ENCODE measurements at places on chromosomes 3 and 15.
A peak's percentile ranks its signal among the peaks of the same experiment; 100 is the strongest.

GRCh38 chr15:65666257-65666656 is 44.5 kb downstream of the SLC24A1 start:
- DNase-seq, result peak; percentile 66

DNA sequence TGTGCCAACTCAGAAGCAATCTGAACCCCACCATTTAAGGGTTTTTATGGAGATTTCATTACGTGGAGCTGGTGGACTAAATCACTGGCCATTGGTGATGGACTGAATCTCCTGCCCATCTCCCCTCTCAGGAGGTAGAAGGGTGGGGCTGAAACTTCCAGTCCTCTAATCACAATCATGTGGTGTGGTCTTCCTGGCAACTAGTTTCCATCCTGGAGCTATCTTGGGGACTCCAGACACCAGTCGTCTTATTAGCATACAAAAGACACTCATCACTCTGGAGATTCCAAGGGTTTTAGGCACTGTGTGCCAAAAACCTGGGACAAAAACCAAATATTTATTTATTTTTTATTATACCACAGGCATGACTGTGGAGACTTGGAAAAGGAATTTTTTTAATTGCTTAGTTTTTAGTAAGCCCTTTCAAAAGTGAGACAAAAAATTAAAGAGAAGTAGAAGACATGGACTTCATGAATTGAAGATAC is 203.6 kb downstream of the WNT5A start:
- no peak for DNase-seq

DNA sequence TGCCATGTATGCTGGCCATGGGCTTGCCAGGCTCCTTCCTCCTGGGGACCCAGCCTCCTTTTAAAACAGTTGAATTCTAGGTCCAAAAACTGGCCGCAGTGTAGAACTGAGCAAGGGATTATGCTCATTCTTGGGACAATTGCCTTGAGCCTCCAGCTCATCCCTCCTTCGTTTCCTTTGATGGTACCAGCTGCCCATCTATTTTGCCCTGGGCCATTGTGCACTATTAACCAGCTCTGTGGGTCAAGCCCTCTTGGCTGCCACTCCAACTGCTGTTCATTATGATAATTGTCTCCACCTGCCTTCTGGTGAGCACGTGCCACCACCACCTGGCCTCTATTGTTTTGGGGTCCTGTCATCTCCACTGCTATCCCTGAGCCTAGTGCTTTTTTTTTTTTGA is 75.8 kb upstream of the SYN2 start:
- no peak for DNase-seq

DNA sequence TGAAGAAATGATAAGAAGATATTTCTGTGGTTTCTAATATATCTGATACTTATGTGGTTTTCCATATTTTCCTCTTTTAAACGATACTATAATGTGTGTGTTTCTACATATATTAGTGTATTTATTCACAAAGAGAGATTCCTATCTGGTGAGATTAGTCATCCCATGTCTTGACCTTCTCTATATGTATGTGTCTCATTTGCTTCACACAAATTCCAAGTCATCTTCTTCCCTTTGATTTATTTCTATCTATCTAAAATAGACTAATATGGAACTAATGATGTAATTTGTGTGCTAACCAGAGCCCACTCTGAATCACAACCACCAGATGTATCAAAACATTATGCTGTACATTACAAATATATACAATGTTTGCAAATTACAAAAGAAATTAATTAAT is 154.7 kb upstream of the KCNMB2 start:
- DNase-seq, result no peak

GRCh38 chr3:130839813-130840212 is 54.1 kb upstream of the ATP2C1 start:
- DNase-seq, result no peak

- DNase-seq, result no peak
Observed at GRCh38 chr3:39106281-39106811, 1.1 kb downstream of the GORASP1 start.

DNA sequence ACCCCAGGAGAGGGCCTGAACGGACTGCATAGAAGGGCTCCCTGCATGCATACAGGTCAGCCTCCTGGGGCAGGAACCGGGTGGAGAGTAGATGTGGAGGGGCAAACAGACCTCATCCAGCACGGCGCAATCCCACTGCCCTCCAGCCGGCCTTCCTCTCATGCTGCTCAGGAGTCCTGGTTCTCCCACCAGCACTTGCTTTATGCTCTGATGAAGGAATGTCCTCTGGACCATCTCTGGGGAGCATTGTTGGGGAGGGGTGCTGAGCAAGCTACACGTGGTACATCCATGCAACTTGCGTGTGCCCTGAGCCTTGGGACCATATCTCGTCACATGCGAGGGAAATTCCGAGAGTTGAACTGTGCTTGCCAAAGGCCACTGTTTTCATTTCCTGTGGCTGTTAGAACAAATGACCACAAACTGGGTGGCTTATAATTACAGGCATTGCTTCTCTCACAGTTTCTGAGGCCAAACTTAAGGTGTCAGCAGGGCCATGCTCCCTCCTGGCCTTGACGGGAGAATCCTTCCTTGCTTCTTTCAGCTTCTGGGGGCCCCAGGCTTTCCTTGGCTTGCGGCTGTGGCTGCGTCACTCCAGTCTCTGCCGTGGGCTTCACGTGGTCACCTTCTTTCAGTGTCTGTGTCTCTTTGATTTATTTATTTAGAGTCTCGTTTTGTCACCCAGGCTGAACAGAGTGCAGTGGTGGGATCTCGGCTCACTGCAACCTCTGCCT is 12.2 kb downstream of the SELENOS start:
- DNase-seq, result no peak

DNA sequence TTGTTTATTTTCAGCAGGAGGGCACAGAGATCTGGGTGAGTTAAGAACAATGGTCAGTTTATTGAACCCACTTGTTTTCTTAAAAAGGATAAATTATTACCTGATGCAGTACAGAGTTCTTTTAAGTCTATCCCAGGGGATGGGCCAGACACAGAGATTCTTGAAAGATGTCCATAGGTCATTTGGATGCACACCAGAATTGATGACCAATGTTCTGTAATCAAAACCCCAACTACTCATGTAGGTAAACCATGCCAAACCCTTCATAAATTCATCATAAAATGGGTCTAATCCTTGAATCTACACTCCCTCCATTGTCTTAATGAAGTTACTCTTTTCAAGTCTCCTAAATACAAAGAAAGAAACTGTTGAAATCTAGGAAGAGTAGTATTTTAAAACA is 273.0 kb upstream of the COL8A1 start:
- DNase-seq, result no peak

DNA sequence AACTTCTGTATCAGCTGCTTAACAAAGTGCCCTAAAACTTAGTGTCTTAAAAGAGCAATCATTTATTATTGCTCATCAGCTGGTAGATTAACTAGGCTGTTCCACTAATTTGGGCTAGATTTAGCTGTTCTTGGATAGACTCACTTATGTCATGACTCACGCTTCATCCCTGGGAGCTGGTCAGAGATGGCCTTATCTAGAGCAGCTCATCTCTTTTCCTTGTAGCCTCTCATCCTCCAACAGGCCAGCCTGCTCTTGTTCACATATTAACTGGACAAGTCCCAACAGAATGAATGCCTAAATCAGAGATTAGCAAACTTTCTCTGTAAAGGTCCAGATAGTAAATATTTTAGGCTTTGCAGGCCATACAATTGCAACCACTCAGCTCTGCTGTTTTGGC is 66.9 kb upstream of the PLAAT1 start:
- DNase-seq, result no peak

DNA sequence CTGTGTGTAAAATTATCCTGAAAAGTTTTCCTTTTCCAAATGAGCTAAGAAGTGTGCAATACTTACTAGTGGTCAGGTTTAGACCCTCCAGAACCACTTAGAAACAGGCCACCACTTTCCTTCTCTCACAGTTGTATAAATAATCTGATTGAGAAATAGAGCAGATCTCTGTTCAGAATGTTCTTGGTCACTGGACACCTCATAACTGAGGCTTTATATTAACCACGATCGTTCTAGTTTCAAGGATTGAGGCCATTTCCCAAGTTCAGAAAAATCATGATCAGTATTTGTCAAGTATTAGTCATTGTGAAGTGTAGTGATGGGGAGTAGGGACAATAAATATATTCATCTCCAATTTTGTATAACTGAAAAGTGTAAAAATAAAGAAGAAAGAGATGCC is 1.0 kb upstream of the MAP3K13 start:
- DNase-seq, result no peak

DNA sequence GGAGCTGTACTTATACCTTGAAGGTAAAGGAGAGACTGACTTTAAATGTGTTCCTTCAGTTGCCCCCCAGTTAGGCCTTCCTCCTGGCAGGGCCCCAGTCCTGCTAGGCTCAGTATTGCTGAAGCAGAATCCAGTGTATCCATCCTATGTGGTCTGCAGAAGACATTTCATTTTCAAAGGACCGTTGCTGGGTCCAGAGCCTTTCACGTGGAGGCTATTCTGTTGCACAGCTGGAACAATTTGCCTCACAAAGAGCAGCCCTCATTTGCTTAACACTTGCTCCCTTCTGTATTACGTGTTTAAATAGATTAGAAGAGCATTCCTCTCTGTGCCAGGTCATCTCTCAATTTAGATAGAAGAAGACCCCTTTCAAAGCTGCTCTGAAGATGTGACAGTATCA is 78.9 kb upstream of the CFAP20DC start:
- no peak for DNase-seq

GRCh38 chr3:138196023-138196422 is 8.9 kb downstream of the ARMC8 start:
- DNase-seq, result no peak

DNA sequence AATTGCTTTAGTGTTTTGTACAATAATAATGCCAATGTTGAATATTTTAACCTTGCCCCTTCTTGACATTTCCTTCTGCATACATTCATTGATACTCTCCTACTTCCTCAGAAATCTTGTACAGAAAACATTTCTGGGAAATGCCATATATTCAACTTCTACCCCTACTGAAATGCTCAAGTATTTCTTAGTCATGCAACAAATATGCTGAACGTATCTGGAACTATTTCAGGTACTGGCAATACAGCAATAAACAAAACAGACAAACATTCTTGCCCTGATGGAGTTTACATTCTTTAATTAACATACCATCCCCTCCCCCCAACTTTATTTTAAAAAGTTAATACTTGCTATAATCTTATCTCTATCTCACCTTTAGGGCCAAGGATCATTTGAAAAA is 147.2 kb downstream of the STAG1 start:
- DNase-seq, result no peak

- DNase-seq, result no peak
Observed at GRCh38 chr3:142641504-142641903, 45.3 kb downstream of the PLS1 start.

DNA sequence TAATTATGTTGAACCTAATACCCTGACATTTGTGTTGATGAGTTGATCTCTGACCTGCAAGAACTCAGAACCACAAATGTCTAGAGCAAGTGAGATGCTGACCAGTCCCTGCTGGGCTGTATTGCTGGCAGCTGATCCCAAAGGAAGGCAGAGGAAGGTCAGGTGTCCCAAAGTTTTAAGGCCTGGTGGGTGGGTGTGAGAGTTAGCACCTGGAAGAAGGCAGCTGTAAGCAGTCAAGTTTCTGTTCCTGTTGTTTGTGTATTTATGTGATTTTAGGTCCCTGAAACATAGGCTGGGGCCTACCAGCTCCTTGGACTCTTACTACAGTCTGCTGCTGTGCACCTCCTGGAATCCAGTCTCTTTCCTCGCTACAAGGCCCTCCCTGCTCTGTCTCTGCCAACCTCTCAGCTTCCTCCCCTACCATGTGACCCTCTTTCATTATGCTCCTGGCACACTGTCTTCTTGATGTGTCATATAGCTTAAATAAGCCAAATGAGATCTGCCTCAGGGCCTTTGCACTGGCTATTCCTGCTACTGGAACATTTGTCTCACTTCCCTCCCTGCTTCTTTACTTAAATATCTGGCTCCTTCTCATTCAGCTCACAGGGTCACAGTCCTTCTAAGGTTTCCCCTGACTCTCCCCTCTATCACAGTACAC is 31.0 kb upstream of the ATOSA start:
- DNase-seq, result peak; percentile 55

- no peak for DNase-seq
Observed at GRCh38 chr3:12275974-12276650, 12.8 kb upstream of the PPARG start.

- no peak for DNase-seq
Observed at GRCh38 chr3:188518835-188519452, 365.0 kb downstream of the LPP start.

GRCh38 chr3:104908761-104909160 is 457.9 kb upstream of the ALCAM start:
- no peak for DNase-seq

- DNase-seq, result no peak
Observed at GRCh38 chr3:53892286-53892637, 603 bp upstream of the SELENOK start.

- no peak for DNase-seq
Observed at GRCh38 chr15:96484830-96485229, 154.3 kb downstream of the NR2F2 start.

- peak; percentile 78 for DNase-seq
Observed at GRCh38 chr3:42190701-42191442, 75.1 kb downstream of the CCK start.

- DNase-seq, result no peak
Observed at GRCh38 chr15:25797936-25798901, 64.9 kb downstream of the ATP10A start.

DNA sequence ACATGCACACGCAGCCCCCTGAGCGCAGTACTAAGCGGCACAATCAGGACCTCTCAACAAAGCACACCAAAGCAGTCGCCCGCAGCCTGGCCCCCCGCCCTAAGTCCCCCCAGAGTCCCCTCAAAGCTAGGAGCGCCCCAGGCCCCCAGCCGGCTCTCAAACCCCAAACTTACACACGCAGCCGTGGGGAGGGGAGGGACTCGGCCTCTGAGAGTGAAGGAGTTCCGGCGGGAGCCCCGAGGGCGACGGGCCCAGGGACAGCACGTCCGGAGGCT is 5.5 kb downstream of the GATA2 start:
- DNase-seq, result no peak

DNA sequence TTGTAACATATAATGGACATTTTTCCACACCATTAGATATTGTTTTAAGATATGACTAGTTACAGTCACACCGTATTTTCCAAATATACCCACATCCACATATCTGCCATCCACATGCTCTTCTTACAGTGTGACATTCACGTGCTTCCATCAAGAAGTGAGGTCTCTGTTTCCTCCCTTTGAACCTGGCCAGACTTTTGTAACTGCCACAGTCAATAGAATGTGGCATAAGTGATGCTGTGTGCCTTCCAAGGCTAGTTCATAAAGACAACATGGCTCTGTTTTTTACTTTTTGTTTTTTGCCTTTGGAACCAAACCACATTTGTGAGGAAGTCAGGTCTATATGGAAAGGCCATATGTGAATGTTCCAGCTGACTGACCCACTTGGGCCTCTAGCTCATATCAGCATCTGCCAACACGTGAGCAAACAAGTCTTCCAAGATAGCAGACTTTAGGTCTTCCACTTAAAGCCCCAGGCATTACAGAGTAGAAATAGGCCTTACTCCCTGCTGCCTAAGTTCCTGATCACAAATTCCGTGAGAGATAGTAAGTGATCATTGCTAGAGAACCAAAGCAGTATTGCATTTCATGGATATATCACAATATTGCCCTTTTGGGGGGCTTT is 27.1 kb downstream of the EIF1B start:
- no peak for DNase-seq

- DNase-seq, result no peak
Observed at GRCh38 chr15:52030010-52030409, 11.0 kb downstream of the MAPK6 start.
